NT2/D1 (cell line): ENCODE measurements at places on chromosomes 4 and X.

- no peak for DNase-seq
Measured at GRCh38 chrX:106928227-106928626, 8.0 kb downstream of the CLDN2 start.

DNA sequence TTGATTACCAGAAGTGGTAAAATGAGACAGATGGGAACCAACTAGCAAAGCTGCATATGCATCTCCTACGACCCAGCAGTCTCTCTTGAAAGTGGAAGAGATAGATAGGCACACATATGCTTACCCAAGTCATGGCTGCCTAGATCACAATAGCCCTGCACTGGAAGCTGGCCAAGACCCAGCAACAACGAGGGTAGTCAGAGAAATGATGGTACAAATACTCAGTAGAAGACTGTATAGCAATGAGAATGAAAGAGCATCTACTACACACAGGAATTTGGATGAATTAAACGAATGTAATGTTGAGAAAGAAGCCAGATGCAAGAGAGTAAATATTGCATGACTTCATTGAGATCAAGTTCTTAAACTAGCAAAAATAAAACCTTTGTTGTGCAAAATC lies 100.3 kb upstream of the FAT1 start:
- DNase-seq: no peak

- no peak for DNase-seq
Measured at GRCh38 chrX:96578781-96579180, 105.9 kb upstream of the DIAPH2 start.

DNA sequence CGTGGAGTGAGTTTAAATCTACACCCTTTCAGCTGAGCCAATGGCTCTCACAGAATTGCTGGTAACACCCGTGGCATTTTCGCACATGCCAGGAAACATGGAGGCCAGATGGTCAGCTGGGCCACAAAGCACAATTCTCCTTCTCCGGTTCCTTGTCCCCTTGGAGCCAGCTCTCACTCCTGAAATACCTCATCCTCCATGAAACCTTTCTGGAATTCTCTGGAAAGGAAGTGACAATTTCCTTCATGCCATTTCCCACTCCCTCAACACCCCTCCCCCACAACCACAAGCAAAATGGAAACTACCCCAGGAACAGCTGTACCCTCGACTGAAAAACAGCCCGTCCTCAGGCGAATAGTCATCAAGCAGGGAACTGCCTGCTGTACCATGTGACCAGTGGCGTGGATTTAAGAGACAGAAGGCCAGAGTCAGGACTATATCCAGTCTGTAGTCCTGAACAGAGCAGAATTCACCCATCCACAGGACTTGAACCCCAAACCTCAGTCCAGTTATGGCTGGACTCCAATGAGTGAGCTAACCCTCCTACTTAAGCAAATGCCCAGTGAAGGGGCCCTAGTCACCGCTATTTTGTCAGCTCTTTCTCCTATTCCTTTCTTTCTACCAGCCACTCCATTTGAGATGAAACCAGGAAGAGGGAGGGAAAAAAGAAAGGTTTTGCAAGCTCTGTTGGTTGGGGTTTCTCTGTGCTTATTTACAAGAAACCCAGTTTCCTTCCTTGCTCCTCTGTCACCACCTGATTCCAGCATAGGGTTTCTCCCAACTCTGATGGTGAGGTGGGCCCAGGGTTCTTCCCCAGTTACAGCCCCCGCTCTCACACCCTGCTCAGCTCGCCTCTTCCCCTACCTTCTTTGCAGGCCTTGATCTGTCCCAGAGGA lies 24.5 kb downstream of the ELF4 start:
- no peak for DNase-seq

GRCh38 chrX:65932173-65933084 lies 107.5 kb downstream of the VSIG4 start:
- no peak for DNase-seq

DNA sequence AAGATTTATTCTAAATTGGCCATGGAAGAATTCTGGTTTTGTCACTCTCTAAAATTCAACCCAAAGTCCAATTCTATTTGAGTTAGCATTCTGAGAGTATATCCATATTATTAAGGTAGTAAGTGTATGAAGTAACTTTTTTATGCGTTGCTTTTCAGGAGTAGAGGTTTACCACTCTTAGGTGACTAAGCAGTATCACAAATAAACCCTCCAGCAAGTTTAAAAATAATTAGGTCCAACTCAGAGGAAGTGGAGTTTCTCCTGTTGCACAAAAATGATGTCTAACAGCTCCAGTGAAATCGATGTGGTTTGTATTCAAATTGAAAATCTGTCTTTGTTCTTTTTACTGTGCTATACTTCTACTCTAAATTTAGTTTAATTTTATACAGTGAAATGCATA lies 6.6 kb downstream of the SCML1 start:
- DNase-seq: no peak
